Stimulated activated CD8-positive, alpha-beta memory T cell treated with anti-CD3 and anti-CD28 coated beads, Interleukin-15, amount 100 ng/mL, for 4 hours (primary cell): ENCODE measurements at places on chromosomes 3 and 15.

DNA sequence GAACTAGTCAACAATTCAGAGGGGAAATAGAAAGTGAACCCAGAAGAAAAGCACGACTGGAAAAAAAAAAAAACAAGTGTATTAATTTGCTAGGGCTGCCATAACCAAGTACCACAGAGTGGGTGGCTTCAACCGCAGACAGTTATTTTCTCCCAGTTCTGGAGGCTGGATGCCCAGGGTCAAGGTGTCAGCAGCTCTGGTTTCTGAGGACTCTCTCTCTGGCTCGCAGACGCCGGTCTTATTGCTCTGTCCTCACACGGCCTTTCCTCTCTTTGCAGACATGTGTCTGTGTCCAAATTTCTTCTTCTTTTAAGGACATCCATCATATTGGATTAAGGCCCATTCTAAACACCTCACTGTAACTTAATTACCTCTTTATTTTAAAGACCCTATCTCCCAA lies 291.8 kb downstream of the XXYLT1 start:
- no peak for DNase-seq

- no peak for DNase-seq
These were observed 6.1 kb upstream of the USP8 start for GRCh38 chr15:50418041-50418583.

GRCh38 chr3:30943206-30943605 lies 48.7 kb upstream of the GADL1 start:
- no peak for DNase-seq

GRCh38 chr3:48584836-48585235 lies 10.3 kb downstream of the COL7A1 start:
- DNase-seq, result no peak

DNA sequence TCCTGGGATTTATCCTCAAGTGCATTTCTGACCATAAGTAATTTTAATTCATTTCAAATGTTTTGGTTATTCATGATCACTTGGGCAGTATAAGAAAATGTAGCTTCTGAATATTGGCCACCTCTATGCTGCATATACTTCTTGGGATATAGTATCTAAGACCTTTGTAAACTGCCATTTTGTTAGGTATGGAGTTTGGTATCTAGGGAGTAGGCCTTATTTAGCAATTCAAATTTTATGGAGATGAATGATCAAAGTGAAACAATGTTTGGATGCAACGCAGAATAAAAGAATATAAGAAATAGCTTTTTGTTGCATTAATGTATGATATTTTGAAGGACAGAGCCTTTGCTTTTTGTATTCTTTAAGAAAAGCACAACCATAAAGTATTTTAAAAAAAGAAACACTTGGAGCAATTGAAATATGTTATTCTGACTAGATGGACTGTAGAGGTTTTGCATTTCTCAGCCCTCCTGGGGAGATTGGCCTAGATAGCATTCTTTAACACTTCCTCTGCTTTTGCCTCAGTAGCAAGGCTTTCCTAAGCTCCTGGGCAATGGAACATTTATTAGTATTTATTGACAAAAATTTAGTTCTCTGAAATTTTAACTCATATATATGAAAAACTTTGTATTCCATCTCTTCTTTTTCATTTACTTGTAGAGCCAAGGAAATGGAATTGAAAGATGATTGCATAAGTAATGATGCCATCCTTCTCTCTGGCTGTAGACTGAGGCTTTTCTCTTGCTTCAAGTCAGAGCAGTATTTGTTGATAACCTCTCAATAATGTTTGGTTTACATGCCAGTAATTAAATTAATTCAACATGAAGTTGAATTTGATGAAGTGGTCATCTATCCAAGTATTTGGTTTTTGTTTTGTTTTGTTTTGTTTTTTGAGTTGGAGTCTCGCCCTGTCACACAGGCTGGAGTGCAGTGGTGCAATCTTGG lies 61.8 kb upstream of the UTS2B start:
- no peak for DNase-seq

- DNase-seq, result no peak
These were observed 152.5 kb downstream of the KLHL25 start for GRCh38 chr15:85642065-85642692.

DNA sequence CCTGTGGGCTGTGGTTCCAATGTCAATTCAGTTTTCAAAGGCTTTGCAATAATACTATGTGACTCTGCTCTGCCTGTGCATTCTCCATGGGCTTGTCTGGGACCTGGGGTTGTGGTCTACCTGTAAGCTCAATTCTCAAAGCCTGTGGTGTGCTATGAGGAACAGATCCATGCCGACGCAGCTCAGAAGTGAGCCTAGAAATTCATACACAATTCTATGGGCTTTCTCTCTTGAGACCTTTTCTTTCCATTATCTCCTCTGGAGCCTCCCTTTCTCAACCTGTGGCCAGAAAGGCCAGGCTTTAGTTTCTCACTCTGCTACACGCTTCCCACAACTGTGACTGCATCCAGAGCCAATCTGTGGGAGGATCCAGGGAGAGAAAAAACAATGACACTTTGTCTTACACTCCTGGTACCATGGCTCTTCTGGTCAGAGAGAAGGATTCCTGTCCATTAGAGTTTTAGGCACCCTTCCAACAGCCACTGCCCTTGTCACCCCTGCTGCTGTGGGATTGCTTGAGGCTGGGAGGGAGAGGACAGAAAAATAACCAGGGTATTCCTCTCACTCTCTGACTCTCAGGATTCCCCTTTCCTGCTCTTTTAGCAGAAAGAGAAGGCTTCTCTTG lies 34.1 kb upstream of the KLF13 start:
- no peak for DNase-seq

DNA sequence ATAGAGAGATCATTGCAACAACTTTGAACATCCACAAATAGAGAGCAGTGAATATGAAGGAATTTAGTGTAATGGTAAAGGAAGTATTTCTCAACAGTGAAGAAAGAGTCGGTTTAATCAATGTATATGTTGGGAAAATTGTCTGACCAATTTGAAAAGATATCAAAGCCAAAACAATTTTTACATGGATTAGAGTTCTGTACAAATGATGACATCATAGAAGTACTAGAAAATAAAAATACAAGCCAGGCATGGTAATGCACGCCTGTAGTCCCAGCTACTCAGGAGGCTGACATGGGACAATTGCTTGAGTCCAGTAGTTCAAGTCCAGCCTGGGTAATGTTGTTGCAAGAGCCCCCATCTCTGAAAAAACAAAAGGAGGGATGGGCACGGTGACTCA lies 26.0 kb upstream of the TMEM42 start:
- DNase-seq, result no peak

DNA sequence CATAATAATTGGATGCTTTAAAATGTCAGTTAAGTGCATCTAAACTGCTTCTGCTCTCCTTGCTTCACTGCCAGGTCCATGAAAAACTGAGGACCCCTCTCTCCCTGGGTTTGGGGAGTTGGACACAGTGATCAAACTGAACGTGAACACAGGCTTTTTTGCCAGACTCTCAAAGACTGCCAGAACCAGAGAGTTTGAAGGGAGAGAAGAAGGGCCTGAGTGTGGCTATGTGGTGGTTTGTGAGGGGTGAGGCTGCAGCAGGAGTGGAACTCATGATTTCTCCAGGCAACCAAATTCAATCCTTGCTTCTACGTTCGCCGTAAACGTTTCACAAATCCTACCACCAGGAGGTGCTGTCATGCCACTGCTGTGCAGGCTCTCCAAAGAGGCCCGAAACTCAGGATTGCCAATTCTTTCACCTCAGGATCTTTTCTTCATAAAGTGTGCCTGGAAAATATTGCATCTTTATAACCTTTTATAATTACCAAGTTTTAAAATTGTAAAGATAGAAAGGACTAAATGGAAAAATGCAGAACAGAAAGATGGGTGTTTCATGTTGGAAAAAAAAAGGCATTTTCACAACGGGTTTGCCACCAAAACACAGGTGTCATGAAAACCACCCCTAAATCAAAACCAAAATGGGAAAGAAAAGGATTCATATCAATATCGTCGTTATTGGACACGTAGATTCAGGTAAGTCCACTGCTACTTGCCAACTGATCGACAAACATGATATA lies 19.7 kb downstream of the TM4SF4 start:
- no peak for DNase-seq

DNA sequence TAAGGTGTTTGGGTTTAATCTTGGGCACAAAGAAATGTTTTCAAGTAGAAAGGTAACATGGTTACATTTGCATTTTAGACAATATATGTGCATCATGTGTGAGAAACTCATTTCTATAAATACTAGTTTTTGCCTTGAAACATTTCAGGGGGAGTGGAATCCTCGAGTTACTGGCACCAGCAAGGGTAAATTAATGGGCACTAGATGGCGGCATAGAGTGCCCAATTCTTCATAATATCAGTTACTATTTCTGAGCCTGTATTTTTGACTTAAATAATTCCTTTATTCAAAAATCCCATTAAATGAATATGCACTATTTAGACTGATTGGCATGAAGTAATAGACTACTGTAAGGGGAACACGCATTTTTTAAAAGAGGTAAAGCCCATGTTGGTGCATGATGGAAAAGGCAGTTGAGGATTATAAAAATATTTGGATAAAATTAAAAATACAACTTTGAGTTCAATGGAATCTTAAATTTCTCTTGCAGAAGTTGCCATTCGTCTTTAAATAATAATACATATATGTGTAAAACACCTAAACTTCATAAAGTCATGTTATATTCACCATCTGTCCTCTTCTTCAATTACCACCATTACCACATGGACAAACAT lies 106.3 kb downstream of the ZBTB20 start:
- DNase-seq, result no peak

GRCh38 chr3:58164199-58164879 lies 46.4 kb downstream of the DNASE1L3 start:
- DNase-seq, result no peak

DNA sequence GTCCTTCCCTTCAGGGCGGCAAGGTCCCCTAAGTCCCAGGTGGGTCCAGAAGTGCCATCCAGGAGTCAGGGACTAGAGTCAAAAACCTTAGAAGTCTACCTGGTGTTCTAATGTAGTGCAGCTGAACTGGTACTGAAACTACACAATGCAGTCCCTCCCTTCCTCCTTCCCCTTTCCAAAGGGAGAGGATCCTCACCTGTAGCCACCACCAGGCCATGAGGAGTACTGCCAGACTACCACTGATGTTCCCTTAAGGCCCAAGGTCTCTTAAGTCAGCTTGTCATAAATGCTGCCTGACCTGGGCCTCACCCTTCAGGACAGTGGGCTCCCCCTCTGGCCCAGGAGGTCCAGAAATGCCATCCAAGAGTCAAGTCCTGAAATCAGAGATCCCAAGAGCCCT lies 98.9 kb downstream of the ULK4 start:
- no peak for DNase-seq

GRCh38 chr3:102057781-102058421 lies 208.6 kb downstream of the NFKBIZ start:
- no peak for DNase-seq

- DNase-seq, result no peak
These were observed 1021.0 kb downstream of the EPHA3 start for GRCh38 chr3:90128391-90128790.

DNA sequence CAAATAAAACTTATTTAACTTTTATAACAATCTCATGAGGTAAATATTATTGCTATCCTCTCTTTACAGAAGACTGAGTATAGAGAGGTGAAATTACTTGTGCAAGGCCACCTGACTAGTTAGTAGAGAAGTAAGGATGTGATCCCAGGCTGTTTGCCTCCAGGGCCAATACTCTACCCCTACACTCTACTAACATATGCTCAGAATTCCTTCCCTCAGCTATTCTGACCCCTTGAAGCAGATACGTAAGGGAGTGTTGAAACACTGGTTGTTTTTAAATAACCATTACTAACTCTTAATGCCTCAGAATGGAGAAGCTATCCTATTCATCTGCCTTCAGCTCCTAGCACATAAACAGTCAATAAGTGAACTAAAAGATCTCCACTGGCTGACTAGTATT lies 24.1 kb downstream of the CSTA start:
- no peak for DNase-seq

GRCh38 chr15:74377831-74378766 lies 10.7 kb upstream of the CYP11A1 start:
- no peak for DNase-seq
